ENCODE measurements at places on chromosomes 6 and 20.

GRCh38 chr6:68776354-68776753 is 141.3 kb downstream of the ADGRB3 start:
- DNase-seq = peak; percentile 13

- DNase-seq = no peak
These were observed 196.2 kb downstream of the SAMD5 start for GRCh38 chr6:147704691-147705090.

- DNase-seq = no peak
These were observed 74.2 kb upstream of the VSTM2L start for GRCh38 chr20:37828684-37829083.

GRCh38 chr6:1832844-1833787 is 223.4 kb downstream of the FOXC1 start:
- peak; percentile 57 for DNase-seq

DNA sequence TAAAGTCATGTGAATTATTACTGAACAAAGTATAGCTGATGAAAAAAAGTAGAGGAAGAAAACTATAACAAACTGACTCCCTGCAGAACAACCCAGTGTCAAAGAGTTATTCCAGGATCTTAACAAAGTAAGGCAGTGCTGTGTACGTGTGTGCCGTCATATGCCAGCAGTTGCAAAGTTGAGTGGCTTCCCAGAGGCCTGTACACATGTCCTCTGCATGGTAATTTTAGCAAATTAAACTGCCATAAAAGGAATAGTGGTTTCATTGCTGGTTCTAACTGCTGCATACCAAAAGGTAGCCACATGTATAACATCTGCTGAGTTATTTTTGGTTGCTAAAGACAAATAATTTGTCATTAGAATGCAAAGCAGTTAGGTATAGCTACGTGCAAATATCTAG is 44.8 kb downstream of the RIPOR2 start:
- no peak for DNase-seq

GRCh38 chr20:51600016-51600420 is 57.5 kb upstream of the NFATC2 start:
- DNase-seq = no peak

DNA sequence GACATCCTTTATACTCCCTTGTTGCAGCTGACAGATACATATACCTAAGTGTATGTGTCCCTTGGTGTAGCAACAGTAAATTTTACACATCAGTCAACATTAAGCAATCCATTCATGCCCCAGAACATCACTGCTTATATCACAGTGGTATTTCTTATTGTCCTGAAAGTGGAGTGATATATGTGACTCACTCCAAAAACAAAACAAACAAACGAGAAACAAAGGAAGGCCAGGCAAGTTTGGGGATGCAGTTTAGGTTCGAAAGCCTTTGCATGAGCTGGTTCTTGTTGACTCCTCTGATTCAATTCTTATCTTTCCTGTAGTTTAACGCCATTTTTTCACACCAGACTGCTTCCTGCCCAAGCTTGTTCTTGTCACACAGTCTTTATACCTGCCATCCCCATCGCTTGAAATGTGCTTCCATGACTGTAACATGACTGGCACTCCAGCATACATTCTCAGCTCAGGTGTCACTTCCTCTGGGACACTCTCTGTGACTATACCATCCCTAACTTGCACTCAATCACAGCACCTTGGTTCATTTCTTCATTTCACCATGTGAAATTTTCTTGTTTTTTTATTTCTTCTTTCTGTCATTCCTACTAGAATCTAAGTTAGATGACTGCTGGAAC is 125.0 kb upstream of the TSHZ2 start:
- no peak for DNase-seq

DNA sequence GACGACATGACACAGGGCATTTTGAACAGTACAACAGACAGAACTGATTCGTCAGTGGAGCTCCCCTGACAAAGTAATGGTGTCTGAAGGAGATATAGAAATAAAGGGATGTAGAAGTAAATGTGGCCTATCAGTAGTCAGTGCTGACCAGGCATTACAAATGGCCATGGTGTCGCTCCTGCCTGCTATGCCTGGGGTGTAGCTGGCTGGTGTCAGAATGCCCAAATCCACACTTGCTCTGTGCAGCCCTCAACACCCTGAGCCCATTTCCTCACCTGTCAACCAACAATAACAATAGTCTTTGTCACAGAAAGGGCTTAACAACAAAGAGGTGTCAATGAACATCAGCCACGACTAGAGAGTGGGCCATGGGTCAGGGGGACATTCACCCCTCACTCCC is 53.2 kb downstream of the MAP3K5 start:
- no peak for DNase-seq

GRCh38 chr6:21084656-21085055 is 508.9 kb upstream of the SOX4 start:
- DNase-seq = no peak

All from NCI-H1092 treated with DMSO at 0.1 percent for 48 hours (cell line).